Posterior vena cava (tissue), 2 donors: ENCODE measurements at places on chromosomes 3 and 15. TPM values are rescaled to one million over a fixed set of nuclear protein-coding genes. Genes with fewer than 3 reads are reported as not detected.

Gene GRAMD1C
- total RNA-seq = 1.2 TPM

Gene ZPLD1
- total RNA-seq = 1.5 TPM

Gene MYO1E
- total RNA-seq = 193 TPM

- DNase-seq = no peak
Measured at GRCh38 chr3:98746882-98747281, 16.3 kb upstream of the ST3GAL6 start.

Gene TMEM266
- total RNA-seq = 0.28 TPM
